ENCODE measurements at places on chromosomes 11 and 22.

GRCh38 chr22:49168219-49168813 lies 659.4 kb downstream of the BRD1 start:
- no peak for DNase-seq

- DNase-seq: no peak
Measured at GRCh38 chr11:8661001-8661795, 21.3 kb downstream of the TRIM66 start.

- no peak for DNase-seq
Measured at GRCh38 chr11:69834251-69834650, 15.0 kb upstream of the FGF3 start.

DNA sequence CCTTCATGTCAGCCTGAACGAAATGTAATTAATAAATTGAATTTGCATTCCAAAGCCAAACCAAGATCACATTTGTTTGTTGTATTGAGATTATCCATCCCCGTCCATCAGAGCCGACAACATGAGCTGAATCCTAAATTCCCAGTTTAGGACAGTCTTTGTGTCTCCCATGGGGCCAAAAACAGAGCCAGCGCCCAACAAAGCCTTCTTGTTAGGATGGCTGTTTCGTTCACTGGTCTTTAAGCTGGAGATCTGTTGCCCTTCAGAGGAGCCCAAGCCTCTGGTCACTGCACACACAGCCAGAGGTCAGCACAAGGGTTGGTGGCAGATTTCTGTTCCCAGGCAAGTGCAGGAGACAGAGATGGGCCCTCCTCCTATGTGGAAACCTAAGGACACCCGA lies 25.8 kb downstream of the DSCAML1 start:
- no peak for DNase-seq

DNA sequence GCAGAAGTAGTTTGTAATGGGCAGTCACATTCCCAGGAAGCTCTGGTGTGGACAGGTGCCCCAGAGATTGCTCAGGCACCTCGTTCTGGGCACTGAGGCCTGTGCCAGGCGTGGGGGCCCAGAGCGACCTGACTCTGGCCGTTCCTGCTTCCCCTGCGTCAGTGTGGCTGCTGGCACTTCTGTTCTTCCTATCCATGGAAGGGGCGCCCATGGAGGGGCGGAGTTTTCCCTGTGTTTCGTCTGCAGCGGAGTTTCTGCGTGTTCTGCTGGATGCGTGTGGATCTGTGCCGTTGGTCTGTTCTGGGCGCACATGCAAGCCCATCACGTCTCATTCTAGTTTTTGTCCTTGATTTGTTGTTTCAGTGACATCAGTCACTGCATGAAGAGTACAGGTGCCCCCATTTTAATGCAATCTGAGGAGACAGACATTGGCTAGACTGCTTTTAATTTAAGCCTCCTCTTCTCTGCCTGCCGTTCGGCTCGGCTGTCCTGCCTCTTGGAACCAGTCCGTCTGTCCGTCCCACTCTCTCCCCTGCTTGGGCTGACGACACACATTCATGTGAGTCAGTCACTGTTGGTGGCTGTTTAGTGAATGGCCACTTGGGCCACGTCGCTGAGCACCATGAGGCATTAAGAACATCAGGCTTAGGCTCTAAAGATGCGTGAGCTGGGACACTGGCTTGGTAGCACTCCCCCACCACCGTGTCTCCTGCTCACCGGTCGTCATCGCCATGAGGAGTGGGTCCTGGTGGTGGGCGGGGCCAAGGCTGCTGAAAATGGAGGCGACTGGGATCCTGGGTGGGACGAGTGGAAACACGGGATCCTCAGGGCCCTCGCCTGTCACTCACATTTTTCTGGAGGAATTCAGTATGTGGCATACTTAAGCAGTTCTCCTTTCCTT lies 255.8 kb downstream of the TBC1D22A start:
- DNase-seq: no peak

- no peak for DNase-seq
Measured at GRCh38 chr11:27395556-27396258, 32.7 kb upstream of the CCDC34 start.

DNA sequence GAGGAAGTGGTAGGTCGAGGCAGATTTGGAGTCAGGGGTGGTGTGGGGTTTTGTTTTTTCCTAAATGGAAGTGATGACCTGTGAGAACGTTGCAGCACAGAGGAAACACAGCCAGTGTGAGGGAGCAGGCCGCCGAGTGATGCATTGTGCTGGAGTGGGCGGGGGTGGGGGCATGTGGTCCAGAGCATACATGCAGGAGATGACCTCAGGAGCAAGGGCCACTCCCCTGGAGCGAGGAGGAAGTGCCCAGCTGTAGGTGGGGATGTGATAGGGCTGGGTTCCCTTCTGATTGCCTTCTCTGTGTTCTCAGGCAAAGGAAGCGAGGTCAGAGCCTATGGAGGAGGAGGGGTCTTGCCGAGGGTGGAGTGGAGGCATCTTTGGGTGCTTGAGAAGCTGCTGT lies 81.4 kb downstream of the PPP6R3 start:
- peak; percentile 13 for DNase-seq

GRCh38 chr22:19039796-19040280 lies 82.4 kb downstream of the DGCR2 start:
- no peak for DNase-seq

GRCh38 chr11:100687054-100687629 lies at the start of gene ARHGAP42:
ARHGAP42 (plus strand) TSS chr11:100687288; CDS start chr11:100687679, 391 bp downstream.
- DNase-seq: peak; percentile 73
